ENCODE measurements at places on chromosomes 6 and 20.
A peak's percentile ranks its signal among the peaks of the same experiment; 100 is the strongest.

- DNase-seq, result no peak
Measured at GRCh38 chr20:52129611-52130010, 62.0 kb downstream of the ZFP64 start.

DNA sequence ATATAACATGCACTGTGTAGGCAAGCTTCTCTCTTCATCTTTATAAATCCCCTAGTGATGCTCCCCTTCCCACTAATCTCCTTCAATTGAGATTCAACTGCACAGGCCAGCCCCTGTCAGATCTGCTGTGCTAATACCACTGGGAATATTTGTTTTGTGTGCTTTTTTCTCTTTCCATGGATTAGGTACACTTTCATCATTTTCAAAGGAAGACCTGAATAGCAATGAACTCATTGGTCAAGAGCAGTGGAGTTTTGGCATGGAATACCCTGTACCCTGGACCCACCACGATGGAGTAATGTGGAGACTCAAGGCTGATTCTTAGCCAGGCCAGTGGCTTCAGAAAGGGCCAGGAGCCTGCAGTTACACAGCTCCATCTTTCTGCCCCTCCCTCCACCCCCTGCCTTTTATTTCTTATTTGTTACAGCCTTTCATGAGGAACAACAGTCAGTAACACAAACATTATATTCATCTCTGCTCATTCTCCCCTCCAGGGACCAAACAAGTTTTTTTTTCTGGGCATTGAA lies 75.4 kb upstream of the KCNG1 start:
- DNase-seq, result no peak

- no peak for DNase-seq
Measured at GRCh38 chr20:39849664-39850063, 839.4 kb downstream of the MAFB start.

GRCh38 chr6:158170656-158171081 lies 2.5 kb downstream of the GTF2H5 start:
- DNase-seq, result no peak

DNA sequence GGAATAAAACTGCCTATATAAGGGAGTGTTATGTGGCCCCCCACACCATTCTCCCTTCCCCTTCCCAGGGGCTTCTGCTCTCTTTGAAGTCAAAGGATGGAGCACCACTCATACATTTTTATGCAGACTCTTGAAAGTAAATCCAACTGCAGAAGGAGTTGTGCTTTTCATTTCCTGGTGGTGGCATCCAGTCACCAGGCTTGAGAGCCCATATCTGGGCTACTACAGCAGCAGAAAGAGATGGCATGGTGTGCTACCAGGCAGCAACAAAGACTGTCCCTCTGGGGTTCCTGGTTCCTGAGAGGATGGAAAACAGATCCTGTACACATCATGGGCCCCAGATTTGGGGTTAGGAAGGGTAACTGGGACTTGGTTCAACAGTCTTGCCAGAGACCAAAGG lies 226.4 kb downstream of the CLIC5 start:
- no peak for DNase-seq

- DNase-seq, result no peak
Measured at GRCh38 chr6:16179970-16180431, 51.1 kb downstream of the MYLIP start.

DNA sequence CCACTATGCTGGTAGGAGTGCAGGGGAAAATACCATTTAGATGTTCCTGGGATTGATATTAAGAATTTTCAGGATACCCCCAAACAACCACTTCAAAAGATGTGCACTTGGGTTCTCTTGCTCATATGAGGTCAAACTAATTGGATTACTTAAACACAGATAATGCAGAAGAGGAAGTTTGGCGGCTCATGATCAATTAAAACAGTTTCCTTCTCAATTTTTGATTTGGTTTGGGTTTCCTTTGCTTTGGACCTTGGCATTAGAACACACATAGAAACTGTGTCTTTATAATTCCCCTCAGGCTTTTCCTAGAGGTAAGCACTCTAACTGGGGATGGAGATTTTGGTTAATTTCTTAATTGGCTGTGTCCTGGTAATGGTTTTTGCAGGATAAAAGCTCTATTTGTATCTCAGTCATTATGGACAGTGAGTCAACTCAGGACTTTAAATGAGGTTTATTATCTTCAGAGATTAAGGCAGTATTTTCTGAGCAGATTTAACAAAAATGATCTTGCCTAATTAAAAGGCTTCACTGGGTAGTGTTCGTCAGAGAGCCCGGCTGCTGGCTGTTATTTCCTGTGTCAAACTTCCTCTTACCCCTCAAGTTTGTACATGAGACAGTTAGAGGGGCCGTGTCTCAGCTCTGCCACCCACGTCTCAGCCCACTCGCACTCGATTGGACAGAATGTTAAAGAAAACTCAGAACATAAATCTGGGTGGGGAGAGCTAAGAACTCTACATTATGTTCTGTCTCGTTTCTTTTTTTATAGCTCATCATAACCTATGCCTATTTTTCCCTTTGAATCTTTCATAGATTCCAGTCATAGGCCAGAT lies 50.3 kb upstream of the PREP start:
- peak; percentile 11 for DNase-seq

DNA sequence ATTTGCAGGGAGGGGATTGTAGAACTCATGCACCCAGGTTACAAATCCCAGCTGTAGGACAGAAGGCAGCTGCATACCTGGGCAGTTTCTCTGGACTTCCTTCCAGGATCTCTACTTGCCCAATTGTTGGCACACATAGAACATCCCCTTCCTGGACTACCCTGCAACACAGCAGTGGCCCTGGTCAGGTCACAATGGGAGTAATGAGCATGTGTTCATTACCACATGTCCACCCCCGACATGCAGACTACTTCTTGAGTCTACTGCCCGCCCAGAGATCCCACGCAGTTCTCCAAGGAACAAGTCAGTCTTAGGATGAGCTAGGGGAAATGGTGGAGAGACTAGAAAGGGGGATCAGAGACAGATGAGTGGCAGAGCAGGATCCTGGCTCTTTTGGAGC lies 5.1 kb downstream of the PEX6 start:
- no peak for DNase-seq

DNA sequence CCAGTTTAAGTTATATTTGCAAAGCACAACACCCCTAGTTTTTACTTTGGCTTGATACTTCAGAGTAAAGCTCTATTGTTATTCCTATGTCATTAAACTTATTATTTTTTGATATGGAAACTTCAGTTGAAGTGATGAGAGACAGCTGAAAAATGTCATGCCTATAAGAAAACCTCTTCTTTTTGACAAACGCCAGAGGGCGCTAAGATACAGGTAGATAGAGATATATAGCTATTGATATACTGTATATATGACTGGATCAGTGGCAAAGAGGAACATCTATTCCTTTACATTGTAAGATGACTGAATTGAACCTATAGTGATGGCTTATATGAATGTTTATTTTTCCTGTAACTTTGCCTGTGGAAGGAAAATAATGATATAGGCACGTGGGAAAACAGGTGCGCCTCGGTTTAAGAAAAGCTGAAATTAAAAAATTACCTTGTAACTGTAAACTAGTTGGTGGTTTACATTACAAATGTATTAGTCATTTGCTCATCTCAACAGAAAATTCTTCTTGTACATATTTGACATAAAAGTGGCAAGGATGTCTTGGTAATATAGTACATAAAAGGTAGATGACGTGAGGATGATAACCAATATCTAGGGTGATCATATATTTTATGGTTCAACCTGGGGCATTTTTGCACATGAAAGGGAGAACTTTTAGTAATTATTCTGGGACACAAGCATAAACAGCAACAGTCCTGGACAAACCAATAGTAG lies 74.1 kb downstream of the LAMA4 start:
- peak; percentile 33 for DNase-seq

DNA sequence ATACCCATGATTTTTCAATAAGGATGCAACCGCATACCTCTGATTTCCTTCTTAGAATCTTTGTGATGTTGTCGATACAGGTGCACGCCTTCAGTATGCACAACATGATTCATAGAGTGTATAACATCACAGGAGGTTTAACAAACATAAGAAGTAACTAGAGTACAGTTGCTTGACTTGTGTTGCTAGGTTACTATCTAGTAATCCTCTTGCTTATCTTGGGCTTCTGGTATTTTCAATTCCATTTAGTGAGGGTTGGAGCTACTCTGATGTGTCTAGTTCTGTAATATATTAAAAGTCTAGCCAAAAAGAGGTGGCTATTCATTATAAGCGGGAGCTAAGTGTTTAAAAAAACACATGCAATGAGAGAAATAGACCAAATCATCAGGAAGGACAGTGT lies 85.5 kb upstream of the TENT5A start:
- no peak for DNase-seq

GRCh38 chr6:168250250-168250649 lies 69.3 kb downstream of the DACT2 start:
- DNase-seq, result no peak

DNA sequence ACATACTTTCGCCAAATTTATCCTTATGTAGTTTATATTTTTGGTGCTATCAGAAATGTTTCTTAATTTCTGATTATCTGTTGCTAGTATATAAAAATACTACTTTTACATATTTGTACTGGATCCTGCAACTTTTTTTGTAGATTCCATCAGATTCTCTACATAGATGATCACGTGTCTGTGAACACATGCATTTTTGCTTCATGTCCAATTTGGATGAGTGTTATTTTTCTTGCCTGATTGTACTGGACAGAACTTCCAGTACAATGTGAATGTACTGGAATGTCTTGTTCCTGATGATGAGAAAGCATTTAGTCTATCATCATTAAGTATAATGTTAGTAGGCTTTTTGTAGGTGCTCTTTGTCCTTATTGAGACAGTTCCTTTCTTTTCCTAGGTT lies 25.0 kb upstream of the SSR1 start:
- no peak for DNase-seq

DNA sequence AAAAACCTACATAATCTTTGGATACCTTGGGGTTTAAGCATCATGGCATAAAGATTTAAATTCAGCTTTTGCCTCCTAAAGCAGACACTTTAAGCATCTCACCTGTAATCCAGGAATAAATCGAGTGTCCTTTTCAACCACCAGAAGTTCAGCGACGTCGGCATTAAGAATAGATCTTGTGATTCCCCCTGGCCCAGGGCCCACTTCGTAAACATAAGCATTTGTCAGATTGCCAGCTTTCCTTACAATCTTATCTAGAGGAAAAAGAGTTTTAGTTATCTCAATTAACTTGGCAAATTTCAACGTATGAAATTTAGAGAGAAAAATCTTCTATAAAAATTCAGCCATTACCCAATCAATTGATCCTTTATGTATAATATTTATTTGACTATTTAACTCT lies 3.2 kb downstream of the TFB1M start:
- no peak for DNase-seq

GRCh38 chr6:41519305-41519744 lies 26.9 kb upstream of the FOXP4 start:
- DNase-seq, result no peak

GRCh38 chr20:2402271-2402980 lies 21.7 kb downstream of the TGM6 start:
- no peak for DNase-seq

GRCh38 chr6:119449331-119450156 lies 100.0 kb upstream of the MAN1A1 start:
- no peak for DNase-seq

- DNase-seq, result no peak
Measured at GRCh38 chr20:61303675-61304074, 51.6 kb downstream of the CDH4 start.

- DNase-seq, result no peak
Measured at GRCh38 chr20:16446991-16447390, 126.3 kb downstream of the KIF16B start.

GRCh38 chr20:57900226-57900905 lies 190.6 kb upstream of the PMEPA1 start:
- no peak for DNase-seq

DNA sequence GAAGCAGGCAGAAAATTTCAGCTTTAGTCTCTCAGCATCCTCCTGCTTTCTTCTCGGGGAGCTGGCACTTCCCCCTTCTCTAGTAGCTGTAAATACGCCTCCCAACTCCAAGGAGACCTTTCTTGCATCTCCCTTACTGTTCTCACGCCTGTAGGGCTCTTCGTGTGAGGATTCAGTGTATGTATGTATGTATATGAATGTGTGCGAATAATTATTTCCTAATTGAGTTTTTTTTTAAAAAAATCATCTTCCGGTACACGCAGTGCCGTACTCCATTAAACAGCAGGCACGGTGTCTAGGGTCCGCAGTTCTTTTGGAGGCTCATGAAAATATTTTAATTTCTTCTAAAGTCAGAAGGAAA lies 85.4 kb downstream of the HFE start:
- no peak for DNase-seq

GRCh38 chr20:8803065-8803464 lies 265.8 kb upstream of the PLCB4 start:
- DNase-seq, result no peak

GRCh38 chr6:17630511-17631073 lies 30.5 kb downstream of the FAM8A1 start:
- DNase-seq, result no peak

- no peak for DNase-seq
Measured at GRCh38 chr6:17980329-17980728, 7.1 kb downstream of the KIF13A start.

DNA sequence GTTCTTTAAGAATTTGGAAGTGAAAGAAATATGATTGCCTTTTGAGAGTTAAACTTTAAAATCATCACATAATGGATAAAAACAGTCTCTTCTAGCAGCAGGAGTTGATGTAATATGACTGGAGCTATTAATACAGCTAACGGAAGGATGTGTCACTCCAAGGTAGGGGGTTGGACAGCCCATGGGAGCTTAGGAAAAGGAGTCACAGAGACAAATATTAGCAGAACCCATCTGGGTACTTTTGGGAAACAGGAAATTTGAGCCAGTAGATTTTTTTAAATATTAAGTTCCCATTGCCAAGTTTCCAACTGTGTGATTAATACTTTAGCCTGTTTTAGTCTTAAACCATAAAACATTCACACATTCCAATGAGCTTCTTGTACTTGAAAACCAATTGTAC lies 164.7 kb upstream of the RIMS1 start:
- no peak for DNase-seq

DNA sequence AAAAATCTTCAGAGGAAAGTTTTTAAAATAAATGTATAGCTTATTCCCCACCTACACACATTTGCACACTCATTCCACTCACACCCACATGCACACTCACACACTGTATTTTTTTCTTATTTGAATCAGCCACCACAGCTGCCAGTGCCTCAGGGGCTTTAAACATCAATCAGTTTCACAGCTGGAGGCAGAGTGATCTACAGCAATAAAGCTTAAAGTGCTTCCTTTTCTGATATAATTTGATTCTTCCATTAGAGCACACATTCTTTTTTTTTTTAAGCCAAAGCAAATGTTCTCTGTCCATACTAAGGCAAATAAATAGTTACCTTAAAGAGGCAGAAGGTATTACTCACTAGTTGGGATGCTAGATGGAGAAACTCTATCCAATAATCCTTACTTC lies 498.8 kb upstream of the POU3F2 start:
- DNase-seq, result no peak
